ENCODE measurements at places on chromosomes 13 and 19. TPM values are rescaled to one million over a fixed set of nuclear protein-coding genes. Genes with fewer than 3 reads are reported as not detected.

- H3K4me3 ChIP-seq, result peak overlapping the region; percentile 34
- DNase-seq, result no peak
- H3K27me3 ChIP-seq, result no peaks in the 10 kb centered on the region
- no peaks in the 10 kb centered on the region for H3K36me3 ChIP-seq
- H3K27ac ChIP-seq, result peak overlapping the region; percentile 69
- peaks cover 21% of the 10 kb centered on the region for H3K4me1 ChIP-seq
These were observed 33.1 kb upstream of the ZNF331 start for GRCh38 chr19:53504885-53505284.

DNA sequence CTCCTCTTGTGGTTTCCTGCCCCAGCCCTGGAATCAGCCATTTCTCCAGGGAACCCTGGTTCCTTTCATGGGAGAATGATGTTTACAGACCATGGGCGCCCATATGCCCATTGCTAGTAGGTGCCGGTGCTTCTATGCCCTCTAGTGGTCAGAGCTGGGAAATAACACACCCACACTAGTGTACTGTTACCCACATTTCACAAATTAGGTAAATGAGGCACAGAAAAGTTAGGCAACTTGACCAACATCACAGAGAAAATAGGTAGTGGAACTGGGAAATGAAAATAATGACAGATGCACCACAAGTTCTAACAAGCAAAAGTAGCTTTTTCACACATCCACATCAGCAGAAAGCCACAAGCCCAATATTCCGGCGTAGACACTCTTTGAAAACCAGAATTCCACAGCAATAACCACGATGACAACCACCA lies 1.3 kb upstream of the CEACAM3 start:
- H3K4me3 ChIP-seq, result no peak overlapping the region
- no peaks in the 10 kb centered on the region for H3K36me3 ChIP-seq
- H3K27me3 ChIP-seq, result no peaks in the 10 kb centered on the region
- no peaks in the 10 kb centered on the region for H3K4me1 ChIP-seq
- DNase-seq, result no peak

GRCh38 chr13:35841060-35841521 lies 290.1 kb downstream of the DCLK1 start:
- peaks cover 10% of the 10 kb centered on the region for H3K4me1 ChIP-seq
- H3K4me3 ChIP-seq, result no peak overlapping the region
- peak overlapping the region; percentile 22 for H3K27ac ChIP-seq
- no peaks in the 10 kb centered on the region for H3K27me3 ChIP-seq
- no peaks in the 10 kb centered on the region for H3K36me3 ChIP-seq

- H3K27ac ChIP-seq, result peak overlapping the region; percentile 87
- no peak for DNase-seq
- H3K4me1 ChIP-seq, result peaks cover 60% of the 10 kb centered on the region
- peaks cover 42% of the 10 kb centered on the region for H3K27me3 ChIP-seq
- no peaks in the 10 kb centered on the region for H3K36me3 ChIP-seq
These were observed 1.5 kb upstream of the FXYD1 start for GRCh38 chr19:35136977-35137702.

The MEDAG gene
- total RNA-seq, result 20.3 TPM

GRCh38 chr13:68368922-68369321 lies 1138.8 kb upstream of the PCDH9 start:
- DNase-seq, result no peak
- H3K4me3 ChIP-seq, result no peak overlapping the region
- no peaks in the 10 kb centered on the region for H3K36me3 ChIP-seq
- no peak overlapping the region for H3K27ac ChIP-seq
- H3K27me3 ChIP-seq, result no peaks in the 10 kb centered on the region
- H3K4me1 ChIP-seq, result no peaks in the 10 kb centered on the region

The CLEC17A gene
- total RNA-seq, result not detected

The C19orf85 gene
- not detected for total RNA-seq
